ENCODE measurements at places on chromosomes 5 and 9.

DNA sequence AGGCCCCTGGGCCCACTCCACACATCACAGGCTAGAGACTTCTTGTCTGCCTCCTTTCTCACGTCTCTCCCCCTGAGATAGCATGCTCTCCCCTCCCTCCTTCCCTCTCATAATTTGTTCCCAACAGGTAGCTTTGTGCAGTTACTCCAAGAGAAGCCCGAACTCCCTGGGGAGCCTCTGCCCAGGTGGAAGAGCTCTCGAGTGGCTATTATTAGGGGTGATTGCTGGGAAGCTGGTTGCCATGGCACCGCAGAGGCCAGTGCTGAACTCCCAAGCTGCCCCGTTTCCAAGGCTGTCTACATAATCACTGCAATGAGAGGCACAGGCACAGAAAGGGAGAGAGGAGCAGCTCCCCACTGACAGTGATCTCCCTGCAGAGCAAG lies 104.7 kb upstream of the GPR151 start:
- no peak for DNase-seq

DNA sequence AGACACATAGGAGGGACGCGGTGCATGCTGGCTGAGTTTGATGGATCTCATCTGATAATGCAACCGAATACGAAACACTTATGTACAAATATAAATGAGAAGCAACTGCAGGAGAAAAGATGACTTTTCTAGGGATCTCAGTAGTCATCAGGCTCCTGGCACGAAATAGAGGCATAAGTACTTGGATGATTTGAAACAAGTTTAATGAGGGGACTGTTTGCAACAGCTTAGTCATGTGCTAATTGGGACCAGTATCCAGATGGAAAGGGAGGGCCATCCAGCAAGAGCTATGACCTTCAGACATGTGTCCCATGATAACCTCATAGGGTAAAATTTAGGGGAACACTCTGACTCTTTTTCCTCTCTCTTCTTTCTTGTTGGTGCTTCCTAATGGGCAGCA lies 123.0 kb downstream of the EGFLAM start:
- DNase-seq: no peak

DNA sequence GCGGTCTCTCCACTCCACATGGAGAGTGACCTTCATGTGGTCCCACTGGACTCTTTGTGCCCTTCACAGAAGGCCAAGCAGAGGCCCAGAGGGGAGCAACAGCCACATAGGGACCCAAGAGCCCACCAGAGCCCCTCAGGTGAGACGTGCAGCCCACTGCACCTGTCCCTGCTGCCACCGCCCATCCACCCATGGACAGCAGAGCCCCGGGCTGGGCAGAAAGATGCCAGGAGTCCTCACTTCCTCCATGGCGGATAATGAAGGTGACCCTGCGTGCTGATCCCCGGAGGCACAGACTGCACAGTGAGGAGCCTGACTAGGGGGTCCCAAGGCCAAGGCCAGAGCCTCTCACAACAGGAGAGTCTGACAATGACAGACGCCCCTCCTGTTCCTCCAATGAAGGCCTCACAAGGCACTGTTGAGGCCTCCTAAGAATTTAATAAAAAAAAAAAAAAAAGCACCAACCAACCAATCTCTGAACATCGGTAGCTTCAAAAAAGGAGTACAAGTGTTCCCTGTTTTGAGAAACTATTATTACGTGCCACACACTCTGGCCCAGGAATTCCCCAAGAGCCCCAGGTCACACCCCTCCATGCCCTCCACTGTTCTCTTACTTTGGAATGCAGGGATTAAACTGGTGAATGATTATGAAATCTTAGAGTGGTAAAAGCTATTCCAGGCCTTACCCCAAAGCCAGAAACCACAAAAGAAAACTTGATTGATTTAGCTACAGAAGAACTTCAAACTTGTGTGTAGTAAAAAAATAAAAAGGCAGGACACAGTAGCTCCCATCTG lies 2.8 kb upstream of the PPP1R26 start:
- DNase-seq: no peak

DNA sequence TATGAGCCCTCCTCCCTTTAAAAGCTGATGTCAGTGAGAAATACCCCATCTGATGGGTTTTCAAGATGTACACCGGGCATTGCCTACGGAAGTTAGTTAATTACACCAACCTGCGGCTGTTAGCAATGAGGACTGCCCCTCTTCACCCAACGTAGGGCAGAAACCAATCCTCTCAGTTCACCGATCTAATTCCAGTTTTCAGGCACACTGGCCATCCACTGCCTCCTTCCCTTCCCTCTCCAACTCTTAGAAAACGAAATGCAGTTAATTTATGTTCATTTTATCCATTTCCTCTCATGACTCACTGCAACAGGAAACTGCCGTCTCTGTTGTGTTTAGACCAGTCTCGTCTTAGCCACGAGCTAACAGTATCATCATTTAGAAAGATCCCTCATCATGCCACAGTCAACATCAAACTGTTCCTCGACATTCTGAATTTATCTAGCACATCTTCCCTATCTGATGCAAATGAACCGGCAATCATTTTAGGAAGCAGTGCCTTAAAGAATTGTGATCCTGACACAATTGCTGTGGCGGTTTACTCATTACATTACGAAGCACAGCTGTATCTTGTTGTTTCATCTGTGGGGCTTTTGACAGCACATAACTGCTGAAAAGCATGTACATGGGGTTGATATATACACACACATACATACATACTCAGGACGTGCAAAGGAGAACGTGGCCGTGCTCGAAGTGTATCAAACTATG lies 168.6 kb downstream of the EFNA5 start:
- DNase-seq: no peak

DNA sequence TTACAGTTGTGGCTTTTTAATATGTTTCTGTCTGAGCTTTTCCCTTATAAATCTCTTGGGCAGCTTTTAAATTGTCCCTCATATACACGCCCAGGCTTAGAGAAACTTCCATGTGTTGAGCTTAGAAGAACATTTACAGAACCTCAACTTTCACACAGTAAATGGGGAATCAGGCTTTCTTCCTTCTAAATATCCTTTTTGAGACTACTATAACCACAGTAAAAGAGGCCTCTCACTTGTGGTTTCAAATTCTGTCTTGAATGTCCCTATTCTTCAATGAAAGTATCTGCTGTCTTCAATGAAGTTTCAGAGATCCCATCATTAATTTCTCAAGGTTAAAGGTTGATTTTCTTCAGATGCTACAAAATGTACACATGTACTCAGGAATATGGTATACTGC lies 588.6 kb upstream of the DMAC1 start:
- DNase-seq: no peak

- DNase-seq: no peak
These were observed 56.8 kb downstream of the PUM3 start for GRCh38 chr9:2787065-2787464.

All from stimulated activated CD8-positive, alpha-beta memory T cell treated with anti-CD3 and anti-CD28 coated beads, Interleukin-7, amount 100 ng/mL, for 1 hour (primary cell).